ENCODE measurements at places on chromosomes 5 and 9.

DNA sequence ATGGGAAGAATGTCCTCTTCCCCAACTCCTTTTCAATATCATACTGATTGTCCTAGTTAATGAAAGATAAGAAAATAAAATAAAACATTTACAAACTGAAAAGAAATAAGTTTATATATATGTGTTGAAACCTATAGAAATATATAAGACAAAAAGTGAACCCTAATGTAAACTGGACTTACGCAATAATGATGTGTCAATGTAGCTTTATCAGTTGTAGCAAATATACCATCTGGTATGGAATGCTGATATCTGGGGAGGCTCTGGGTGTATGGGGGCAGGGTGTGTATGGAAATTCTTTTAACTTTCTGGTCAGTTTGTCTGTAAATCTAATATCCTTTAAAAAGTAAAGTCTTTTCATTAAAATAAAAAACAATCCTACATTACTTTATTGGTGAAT is 603.9 kb downstream of the DMRTA1 start:
- DNase-seq, result no peak

DNA sequence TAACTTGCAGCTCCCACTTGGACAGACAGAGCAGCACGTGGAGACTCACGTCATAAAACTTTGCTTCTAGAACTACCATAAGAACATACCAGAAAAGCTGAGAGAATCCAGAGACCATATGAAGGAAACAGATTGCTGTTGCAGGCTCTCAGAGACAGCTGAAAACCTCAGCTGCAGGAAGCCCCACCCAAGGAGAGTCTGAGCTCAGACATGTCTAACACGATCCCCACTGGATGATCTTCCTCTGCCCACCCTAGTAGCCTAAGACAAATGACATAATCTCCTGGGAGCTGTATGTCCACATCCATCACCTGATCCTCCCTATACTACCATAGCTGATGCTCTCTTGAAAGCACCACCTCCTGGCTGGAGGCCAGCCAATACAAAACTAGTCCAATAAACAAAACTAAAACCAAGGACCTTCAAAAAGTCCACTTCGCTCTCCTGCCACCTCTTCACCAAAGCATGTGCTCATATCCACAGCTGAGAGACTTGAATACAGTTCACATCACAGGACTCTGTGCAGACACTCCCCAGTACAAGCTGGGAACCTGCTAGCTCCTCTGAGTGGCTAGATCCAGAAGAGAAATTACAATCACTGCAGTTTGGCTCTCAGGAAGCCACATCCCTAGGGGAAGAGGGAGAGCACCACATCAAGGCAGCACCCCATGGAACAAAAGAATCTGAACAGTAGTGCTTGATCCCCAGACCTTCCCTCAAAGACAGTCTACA is 257.4 kb downstream of the TRIM36 start:
- DNase-seq, result no peak

DNA sequence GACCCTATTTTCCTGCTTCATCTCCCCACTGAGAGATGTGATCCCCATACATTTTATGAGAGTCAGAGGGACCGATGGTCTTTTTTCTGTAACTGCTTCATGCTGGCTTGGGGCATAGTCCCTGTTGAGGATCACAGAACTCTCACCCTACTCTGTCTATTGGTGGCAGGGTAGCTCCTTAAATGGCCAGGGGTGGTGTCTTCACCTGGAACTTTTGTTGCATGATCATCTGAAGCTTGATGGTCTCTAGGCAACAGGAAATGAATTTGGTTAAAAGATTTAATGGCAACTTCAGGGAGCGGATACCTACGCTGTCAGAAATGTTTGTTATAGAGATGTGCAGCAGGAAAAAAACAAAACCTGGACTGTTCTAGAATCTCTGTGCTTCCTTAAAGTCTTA is 87.0 kb upstream of the GLIS3 start:
- DNase-seq, result no peak

- DNase-seq, result no peak
These were observed 64.4 kb downstream of the MAP1B start for GRCh38 chr5:72171667-72172066.

DNA sequence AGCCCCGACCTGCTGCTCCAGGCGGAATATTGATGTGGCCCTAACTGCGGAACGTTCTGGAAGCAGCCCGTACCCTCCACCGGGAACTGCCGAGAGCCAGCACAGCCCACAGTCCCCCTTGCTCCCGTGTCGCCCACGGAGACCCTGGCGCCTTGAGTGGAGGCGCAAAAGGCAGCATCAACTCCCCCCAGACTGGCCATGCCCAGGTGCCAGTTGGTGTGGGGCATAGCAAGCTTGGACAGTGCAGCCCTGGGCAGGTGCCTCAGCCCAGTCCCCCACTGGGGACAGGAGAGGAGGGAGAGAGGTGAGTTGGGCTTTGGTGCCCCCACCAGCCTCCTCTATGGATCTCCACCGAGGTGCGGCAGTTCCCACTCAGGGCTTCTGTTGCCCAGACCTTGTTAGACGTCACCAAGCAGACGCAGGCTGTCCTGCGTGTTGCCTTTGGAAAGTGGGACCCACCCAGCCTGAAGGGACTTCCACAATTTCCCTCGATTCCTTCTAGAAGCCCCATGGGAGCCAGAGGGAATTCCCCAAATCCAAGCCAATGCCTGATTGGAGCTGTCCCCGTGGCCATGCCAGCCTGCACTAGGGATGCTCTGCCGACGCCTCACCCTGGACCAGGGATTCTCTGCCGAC is 19.8 kb upstream of the NRARP start:
- DNase-seq, result no peak

DNA sequence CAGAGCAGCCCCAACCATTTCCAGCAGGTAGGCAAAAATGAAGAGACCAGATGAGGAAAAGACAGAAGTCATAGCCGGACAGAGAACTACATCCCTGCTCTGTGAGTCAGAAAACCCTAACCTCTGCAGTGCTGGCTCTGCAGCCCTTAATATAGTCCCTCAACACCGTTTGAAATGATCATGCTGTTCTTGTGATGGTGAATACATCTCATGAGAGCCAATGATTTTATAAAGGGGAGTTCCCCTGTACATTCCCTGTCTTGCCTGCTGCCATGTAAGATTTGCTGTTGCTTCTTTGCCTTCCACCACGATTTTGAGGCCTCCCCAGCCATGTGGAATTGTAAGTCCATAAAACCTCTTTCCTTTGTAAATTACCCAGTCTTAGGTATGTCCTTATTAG is 216.8 kb upstream of the RFX3 start:
- no peak for DNase-seq

- peak; percentile 81 for DNase-seq
These were observed 2.7 kb upstream of the PCBD2 start for GRCh38 chr5:134902071-134902801.

DNA sequence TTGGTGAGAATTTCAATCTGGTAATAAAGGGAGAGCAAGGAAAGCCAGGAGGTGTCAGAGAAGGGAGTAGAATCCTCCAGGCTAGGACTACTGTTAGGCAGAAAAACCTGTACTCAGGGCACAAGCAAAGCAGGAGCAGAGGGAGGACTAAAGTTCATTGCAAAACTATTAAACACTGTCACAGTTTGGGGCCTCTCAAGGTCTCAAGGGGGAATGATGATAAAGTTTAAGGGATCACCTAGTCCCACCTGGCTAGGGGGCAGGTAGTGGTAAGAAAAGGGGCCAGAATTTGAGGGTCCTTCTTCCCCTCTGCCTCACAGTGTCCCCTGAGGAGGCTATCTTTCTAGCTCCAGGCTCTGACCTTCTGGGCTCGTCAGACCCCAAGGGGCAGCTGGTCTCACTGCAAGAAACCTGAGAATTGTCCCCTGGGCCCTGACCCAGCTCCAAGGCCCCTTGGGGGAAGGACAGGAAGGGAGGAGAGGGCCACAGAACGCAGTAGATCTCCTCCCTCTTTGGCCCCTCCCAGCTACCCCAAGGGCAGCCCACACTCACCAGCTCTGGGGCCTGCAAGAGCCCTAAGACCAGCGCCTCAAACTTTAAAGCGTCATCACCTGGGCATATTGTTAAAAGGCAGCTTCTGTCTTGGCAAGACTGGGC is 974 bp downstream of the CCDC69 start:
- no peak for DNase-seq

GRCh38 chr9:26170190-26170589 is 491.9 kb upstream of the TUSC1 start:
- no peak for DNase-seq

GRCh38 chr9:134895908-134896833 is 15.6 kb downstream of the FCN2 start:
- DNase-seq, result peak; percentile 85

GRCh38 chr5:90402521-90403255 is 6.9 kb downstream of the CETN3 start:
- DNase-seq, result no peak

DNA sequence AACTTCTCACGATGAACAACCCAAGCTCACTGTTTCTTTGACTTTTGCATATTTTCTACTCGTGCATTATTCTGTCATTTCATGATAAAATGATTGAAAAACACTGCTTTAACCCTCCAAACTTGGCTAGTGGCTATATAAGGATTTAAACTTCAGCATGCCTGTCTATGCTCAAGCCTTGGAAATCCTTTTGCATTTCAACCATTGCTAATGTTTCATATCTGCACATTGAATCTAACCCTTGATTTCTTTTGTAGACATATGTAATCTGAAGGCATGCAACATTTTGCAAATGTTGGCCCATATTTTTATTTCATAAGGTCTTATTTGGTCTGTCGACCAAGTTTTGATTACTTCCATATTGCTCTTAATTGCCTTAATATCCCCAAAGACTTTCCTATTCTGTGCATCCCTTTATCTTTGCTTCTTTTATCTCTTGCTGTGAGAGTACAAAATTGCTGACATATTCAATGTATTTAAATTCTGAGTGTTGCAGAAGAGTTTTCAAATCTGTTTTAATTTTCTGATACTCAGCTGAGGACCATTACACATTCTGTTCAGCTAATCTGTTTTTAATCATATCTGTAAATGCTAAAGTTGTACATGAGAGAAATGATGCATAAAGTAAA is 403.7 kb upstream of the ZNF608 start:
- DNase-seq, result no peak

- no peak for DNase-seq
These were observed 3.8 kb downstream of the NOL6 start for GRCh38 chr9:33469891-33470290.

- no peak for DNase-seq
These were observed 700.2 kb upstream of the PTPRD start for GRCh38 chr9:11312966-11313365.

DNA sequence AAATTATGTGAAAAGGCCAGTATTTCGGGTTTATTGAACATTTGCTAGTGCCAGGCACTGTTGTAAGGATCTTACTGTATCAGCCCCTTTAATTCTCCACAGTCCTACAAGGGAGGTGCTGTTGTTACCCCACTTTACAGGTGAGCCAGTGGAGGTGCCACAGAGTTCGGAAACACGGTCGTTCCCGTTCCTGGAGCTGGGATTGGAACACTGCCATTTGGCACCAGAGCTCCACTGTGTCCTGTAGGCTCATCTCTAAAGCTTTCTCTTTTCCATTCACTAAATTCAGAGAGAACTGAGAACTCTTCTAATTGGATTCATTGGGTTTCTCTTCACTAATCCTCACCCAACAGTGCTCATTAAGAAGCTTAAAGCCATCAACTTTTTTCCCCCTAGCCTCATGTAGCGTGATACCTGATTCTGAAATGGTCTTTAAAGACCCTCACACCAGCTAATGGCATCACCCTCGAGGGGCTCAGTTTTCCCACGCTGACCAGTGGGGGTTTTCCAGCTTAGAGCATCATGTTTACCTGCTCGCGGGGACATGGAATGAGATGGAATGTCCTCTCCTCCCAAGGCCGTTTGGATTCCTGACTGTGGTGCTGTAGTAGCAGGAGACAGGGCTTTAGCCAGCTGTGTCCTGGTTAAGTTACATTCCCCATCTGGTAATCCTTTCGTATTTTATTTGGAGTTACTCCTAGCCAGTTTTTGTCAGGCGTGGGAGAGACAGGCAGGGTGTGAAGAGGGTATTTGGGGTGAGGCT is 5.8 kb downstream of the ERGIC1 start:
- DNase-seq, result no peak

DNA sequence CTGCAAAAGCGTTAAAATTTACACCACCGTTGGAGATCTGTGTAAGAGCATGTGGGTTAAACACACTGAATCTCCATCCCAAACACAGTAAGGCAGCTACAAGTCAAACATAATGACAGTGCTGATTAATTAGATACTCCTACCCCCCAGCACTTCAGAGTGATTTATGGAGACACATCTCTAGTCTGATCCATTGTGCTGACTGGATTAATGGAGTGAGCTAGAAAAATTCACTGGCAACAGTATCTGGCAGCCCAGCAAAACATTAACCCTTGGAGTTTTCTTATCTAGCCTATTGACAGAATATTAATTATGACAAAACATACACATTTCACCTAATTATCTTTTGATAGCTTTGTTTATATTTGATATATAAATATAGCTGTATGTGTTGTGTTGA is 188.6 kb upstream of the ISL1 start:
- DNase-seq, result no peak

GRCh38 chr9:134839455-134840125 is 41.0 kb upstream of the FCN2 start:
- no peak for DNase-seq

DNA sequence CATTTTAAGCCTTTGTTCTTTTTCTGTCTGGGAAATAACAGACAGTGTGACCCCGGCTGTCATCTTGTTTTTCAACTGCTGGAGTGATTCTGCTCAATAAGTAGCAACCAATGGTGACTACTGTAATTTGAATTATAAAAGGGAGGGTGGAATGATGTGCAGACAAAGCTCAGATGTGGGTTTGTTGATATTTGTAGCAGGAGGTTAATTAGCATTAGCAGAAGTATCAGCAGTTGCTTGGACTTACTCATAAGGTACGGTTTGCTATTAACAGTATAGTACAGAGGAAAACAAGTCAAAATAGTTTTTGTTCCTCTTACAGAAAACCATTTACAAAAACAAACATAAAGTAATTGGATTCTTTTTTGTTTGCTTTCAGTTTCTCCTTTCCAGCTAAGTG is 140.4 kb downstream of the TUSC1 start:
- no peak for DNase-seq

DNA sequence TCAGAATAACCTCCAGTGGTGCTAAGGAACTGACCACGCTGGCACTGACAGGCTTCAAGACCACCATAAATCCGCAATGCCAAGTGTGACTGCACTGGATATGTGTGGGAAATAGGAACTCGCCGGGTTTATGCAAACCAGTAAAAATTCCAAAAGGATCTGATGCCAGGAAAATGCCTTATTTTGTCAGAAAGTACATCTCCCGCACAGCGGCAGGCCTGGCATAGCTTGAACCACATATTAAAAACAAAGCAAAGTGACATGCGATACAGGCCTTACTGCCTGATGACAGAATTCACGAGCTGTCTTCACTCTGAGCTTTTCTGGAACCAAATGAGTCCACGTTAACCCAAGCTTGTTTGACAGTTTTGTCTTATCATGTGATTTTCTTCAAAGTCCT is 139.6 kb downstream of the GLIS3 start:
- no peak for DNase-seq

GRCh38 chr5:20230010-20230409 is 242.0 kb upstream of the CDH18 start:
- DNase-seq, result no peak

DNA sequence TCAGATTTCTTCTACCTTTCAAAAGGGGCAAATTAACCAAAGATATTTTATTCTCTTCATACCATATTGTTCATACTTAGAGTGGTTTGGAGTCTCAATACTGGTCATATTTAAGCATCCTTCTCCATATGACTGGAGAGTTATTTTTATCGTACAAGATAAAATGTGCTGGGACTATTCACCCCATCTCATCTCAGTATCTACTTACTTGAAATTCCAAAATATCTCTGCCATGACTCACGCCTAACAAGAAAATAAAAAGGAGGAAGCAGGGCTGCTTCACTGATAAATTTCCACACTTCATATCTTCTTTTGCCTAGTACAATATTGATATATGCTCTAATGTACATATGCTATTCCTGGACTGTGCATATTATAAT is 277.9 kb upstream of the CDH9 start:
- DNase-seq, result no peak

GRCh38 chr5:18329328-18329727 is 695.1 kb downstream of the TAF11L14 start:
- DNase-seq, result no peak
